ENCODE measurements at places on chromosomes 4 and X.

DNA sequence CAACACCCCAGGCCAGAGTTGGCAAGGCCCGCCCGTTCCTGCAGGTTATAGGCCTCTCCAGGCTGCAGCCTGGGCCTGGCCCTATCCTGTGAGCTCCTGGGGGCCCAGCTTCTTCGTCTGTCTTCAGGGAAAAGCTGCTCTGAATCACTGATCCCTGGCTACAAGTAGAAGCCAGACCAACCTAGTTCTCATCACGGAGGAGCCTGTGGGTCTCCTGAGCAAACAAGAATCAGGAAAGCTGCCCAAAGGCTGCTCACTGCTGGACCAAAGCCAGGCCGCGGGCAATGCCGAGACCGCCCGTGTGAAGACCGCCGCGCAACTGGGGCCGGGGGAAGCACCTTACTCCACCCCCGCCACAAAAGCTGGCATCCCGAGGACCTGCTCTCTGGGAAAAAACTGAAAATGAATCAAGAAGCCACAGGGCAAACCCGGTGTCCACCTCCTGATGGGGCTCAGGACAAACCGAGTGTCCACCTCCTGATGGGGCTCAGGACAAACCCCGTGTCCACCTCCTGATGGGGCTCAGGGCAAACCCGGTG is 12.8 kb downstream of the CTBP1 start:
- no peak for DNase-seq

DNA sequence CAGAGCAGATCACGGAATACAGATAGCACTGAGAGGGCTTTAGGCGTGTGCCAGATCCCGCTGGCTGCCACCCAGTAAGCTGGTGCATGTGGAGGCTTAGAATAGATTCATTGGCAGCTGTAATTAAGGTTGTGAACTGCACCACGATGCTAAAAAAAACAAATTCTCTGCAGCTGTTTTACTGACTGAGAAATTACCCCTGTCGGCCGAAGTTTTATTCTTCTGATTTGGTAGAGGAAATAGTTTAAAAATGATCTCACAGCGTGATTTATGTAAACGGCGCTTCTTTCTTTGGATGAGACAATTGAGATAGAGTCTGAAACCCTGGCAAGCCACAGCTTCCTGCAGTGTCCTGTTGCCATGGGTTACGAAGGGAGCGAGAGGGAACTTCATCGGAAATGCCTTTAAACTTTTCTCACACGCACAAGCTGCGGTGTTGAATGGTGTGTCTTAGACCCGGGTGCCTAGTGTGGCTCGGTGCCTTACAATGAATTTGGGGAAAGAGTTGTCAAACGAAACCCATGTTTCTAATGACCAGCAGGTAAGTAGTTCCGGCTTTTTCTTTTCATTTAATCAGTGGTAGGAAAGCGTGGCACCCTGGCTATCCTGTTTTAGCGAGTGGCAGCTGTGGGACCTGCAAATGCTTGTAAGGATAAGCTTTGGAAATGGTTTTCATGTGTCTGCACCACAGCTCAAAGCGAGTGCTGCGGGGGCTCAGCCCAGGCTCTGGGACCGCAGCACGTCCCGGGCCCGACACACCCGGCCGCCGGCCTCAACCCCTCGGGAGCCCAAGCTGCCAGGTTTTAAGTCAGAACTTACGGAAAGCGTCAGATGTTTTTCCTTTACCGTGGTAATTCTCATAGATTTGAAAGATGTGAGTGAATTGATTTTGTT is 71.7 kb upstream of the HGFAC start:
- DNase-seq, result no peak

GRCh38 chrX:38341442-38341841 is 11.0 kb upstream of the OTC start:
- DNase-seq, result no peak

GRCh38 chrX:141969706-141970105 is 66.0 kb downstream of the MAGEC1 start:
- no peak for DNase-seq

DNA sequence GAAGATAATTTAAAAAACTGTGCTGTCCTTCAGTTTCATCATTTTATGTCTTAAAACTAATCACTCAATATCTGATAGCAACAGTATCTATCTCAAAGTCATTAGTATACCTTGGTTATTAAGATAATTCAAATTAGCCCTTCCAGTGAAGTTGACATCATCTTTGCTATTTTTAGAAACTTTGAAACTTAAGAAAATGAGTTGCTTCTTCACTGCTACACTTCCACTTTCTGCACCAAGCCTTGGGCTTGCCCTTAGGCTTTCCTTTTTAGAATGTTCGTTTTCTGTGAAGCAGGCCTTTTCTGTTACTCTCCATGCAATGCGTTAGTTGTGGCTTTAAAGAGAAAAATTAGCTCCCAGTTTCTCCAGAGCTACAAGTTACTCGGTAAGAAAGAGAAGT is 4.4 kb upstream of the VAMP7 start:
- DNase-seq, result no peak

GRCh38 chr4:98939438-98939837 is 10.5 kb upstream of the EIF4E start:
- DNase-seq, result no peak

- no peak for DNase-seq
Measured at GRCh38 chrX:8689473-8689872, 42.5 kb downstream of the ANOS1 start.

DNA sequence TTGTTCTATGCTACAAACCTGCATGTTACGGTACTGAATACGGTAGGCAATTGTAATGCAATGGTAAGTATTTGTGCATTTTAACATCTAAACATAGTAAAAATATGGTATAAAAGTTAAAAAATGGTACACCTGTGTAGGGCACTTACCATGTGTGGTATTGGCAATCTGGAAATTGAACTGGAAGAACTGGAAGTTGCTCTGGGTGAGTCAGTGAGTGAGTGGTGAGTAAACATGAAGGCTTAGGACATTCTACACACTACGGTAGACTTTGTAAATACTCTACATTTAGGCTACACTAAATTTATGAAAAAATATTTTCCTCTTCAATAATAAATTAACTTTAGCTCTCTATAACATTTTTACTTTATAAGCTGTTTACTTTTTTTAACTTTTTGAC is 78.9 kb downstream of the RRAGB start:
- DNase-seq, result no peak

DNA sequence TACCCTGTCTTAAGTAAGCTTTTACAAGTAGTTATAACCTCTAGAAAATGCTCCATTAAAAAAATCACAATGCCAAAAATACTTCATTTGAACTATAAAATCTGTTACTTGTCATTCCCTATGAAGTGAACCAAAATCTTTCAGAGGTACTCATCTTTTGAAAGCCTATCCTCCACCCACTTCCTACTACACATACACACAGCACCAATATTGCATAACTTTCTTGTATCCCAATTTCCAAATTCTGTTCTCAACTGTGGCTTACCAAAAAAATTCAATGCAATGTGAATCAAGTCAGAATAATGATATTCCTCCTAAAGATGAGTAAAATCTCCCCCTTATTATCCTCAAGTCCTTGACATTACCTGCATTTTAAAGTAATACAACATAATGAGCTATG is 15.9 kb downstream of the DHX15 start:
- DNase-seq, result no peak

DNA sequence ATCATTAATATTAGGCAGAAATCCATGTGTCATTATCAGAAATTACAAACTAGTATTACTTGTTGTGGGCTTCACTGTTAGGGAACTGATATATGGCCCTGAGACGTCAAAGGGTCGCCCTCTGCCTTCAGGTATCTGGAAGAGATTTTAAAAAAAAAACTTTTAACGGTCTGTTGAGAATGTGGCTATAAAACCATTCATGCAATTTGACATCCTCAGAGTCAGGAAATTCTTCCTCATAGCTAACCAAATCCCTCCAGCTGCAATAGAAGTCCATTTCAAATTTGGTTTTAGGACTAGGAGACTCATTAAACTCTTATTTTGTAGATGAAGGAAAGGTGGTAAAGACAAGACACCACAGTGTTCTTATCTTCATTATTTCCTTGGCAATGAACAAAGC is 194.2 kb upstream of the NOCT start:
- DNase-seq, result no peak

DNA sequence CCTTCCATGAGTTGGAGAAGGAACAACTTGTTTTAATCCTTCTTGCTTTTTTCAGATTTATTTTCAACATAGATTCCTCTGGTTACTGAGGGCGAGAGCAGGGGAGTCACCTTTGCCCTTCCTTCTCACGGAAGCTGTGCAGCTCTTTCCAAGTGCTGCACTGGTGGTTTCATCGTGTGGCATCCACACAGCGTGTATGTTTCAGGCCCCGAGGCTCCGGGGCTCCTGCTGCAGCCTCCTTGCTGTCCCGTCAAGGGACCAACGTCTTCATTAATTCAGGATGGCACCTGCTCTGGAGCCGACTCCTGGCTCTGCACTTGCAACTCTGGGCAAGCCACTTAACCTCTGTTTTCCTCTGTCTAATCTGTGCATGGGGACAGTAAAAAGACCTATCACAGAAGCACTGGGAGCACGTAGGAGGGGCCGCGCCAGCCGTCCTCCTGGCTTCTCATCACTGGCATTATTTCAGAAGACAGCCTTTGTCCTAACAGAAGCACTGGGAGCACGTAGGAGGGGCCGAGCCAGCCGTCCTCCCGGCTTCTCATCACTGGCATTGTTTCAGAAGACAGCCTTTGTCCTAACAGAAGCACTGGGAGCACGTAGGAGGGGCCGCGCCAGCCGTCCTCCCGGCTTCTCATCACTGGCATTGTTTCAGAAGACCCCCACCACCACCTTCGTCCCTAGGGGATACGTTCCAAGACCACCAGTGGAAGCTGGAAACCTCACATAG is 117.8 kb upstream of the NKX1-1 start:
- DNase-seq, result no peak

DNA sequence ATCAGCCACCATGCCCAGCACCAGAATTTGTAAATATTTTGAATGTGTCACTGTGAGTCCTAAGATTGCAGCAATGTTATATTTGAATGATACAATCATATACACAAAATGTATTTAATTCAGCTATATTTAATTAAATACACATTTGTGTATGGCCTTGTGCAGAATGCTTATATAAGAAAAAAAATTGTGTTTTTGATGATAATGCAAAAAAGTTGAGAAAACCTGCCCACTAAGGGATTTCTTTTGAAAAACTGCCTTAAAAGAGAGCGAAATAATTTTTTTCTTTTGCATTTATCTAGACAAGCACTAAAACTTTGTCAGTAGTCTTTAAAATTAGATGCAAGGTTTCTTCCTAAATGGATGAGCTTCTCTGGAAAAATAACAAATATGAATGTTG is 68.1 kb upstream of the OTUD4 start:
- DNase-seq, result no peak

DNA sequence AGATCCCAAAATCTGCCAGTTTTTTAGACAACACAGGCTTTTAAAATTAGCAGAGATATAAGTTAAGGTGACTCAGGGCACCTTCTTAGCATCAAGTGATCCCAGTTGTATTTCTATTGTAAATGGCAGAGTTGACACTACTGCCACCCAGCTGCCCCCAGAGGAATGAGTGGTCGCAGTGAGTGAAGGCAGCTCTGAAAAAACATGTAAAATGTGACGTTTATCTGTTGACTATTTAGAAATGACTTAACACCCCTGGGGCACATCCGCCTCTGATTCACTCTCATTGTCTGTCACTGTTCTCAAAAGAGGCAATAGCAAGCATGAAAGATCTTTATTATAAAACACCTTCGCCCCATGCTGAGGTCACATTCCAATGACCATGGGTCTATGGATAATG is 592.4 kb downstream of the ACTRT1 start:
- DNase-seq, result no peak

GRCh38 chr4:128468123-128468989 is 180.7 kb upstream of the PGRMC2 start:
- no peak for DNase-seq

GRCh38 chr4:103443324-103443723 is 245.2 kb upstream of the CENPE start:
- DNase-seq, result no peak

DNA sequence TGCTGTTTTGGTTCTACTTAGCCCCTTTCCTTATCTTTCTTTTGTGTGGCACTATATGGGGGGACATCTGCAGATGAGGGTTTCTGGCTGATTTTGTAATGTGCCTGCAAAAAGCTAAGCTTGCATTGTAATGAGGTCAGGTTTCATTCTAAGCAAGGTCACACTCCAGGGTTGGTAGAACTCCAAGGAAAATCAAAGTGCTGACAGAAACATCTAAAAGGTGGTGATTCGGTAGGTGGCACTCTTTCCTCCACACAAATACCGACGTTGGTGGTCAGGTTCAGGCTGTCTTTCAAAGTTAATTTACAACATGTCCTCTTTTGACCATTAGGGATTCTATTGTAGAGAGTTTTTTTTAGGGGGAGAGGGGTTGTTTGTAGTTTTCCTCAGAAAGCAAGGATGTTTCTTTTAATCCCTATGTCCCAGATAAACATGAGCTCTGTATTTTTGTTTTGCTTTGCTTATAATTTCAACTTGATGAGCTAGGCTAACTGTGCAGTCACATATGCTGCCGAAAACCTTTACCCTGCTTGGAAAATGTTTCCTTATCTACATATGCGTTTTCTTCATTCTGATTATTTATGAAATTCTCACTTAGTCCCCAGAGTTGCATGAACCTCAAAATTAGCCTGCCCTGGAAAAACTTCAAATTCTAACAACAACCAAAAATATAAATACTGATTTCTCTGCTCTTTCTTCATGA is 434.2 kb downstream of the PPARGC1A start:
- no peak for DNase-seq

DNA sequence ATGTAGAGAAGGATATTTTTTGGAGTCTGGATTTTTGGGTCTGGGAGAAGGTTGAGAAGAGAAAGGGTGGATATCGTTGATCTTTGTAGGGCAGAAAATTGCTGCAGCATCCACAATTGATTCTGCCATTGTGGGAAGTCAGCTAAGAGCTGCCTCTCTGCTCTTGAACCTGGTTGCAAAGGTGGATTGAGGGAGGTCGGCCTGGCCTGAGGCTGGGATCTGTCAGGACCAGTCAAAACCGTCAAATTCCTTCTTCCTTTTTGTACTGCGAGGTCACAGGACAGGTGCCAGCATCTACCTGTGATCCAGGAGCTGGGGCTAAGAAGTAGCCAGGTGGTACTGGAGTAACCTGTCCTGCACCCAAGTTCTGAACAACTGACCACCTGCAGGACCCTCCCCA is 93.7 kb downstream of the SHOX start:
- DNase-seq, result no peak

DNA sequence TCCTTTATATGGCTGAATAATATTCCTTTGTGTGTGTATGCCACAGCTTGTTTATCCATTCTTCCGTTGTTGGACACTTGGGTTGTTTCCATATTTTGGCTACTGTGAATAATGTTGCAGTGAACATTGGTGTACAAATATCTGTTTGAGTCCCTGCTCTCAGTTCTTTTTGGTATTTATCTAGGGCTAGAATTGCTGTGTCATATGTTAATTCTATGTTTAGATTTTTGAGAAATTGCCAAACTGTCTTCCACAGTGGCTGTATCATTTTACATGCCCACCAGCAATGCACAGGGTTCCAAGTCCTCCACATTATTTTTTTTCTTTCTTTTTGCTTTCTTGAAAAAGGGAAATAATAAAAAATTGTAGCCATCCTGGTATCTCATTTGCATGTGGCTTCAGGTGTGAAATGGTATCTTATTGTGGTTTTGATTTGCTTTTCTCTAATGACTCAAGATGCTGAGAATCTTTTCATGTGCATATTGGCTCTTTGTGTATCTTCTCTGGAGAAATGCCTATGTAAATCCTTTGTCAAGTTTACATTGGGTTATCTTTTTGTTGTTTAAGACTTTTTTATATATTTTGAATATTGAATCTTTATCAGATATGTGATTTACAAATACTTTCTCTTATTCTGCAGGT is 129.7 kb downstream of the RAPGEF2 start:
- DNase-seq, result no peak
